ENCODE measurements at places on chromosomes 11 and 22.

DNA sequence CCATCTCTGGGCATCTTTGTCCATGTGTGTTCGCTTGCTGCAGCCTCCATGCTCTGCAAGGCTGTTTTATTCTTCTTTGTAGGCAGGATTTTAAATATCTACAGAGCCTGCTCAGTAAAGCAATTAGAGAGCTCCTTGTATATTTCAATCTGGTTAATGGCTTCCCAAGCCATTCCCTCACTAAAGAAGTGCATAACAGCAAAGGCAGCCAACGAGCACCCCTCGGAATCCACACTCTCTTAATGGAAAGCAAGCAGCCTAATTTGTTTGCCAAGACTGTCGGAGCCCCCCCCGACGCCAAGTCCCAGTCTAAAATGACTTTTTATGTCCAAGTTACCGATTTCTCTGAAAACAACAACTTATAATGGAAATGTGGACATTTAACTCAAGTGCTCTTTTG, 123.6 kb downstream of the ARL14EP start:
- no peak for DNase-seq

- DNase-seq, result peak; percentile 88
Observed at GRCh38 chr11:116276051-116277044, 496.4 kb downstream of the BUD13 start.

- no peak for DNase-seq
Observed at GRCh38 chr11:94770563-94771120, 2.5 kb downstream of the AMOTL1 start.

DNA sequence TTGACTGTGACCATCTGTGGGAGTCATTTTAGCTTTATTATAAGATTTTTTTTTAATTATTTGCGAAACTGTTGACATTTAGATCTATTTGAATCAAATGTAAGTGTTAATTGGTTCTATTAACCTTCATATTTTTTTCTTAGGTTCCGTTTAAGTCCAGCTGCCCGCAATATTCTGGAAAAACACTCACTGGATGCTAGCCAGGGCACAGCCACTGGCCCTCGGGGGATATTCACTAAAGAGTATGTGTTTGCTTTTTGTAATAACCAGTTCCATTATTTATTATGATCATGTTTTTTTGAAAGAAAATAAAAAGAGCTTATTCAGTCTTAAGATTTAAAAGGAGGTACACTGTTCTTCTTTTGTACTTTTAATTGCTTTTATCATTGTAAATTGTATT, 43.9 kb downstream of the PDHX start:
- DNase-seq, result no peak

DNA sequence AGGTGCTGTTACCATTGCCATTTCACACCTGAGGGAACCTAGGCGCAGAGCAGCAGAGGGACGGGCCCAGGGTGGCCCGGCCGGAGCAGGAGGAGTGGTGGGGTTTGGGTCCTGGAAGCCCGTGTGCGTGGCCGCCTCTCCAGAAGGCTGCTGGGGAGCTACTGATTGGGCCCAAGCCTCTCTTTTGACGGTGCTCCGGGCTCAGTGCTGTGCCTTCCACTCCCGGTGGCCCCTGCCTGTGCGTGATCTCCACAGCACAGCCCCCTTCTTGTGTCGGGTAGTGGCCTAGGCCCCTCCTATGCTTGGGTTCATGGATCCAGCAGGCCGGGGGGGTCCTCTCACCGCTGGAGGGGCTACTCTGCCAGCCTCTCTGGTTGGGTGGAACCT, 41.0 kb downstream of the SMIM38 start:
- DNase-seq, result no peak

- DNase-seq, result no peak
Observed at GRCh38 chr22:49688516-49689254, 139.0 kb downstream of the BRD1 start.

DNA sequence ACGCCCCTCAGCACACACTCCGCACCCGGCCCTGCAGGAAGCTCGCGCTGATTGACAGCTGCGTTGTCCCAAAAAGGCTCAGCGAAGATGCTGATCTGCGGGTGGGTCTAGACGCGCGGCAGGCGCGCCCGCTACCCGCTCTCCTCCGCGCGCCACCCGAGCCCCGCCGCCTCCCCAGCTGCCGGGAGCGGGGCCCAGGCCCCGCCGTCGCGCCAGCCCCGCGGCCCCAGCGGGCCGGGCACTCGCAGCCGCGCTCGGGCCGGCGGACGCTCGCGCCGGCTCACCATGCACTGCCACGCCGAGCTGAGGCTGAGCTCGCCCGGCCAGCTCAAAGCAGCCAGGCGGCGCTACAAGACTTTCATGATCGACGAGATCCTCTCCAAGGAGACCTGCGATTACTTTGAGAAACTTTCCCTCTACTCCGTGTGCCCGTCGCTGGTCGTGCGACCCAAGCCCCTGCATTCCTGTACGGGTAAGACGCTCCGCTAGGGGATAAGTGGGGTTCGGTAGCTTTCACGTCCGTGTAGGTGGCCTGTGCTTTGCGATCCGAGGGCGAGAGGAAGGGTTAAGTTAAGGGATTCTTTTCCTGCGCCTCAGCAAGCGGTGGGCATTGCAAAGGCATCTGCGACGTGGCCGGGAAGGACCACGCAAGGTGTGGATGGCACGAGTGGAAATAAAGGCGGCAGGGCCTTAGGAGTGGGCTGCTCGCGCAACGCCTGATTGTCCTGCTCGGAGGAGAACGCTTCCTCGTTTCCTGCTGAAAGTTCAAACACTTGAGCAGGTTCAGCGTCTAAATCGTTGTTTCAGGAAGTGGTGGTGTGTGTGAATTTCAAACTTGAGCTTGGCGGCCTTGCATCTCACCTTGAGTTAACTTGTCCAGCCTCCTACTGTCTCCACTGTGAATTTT, at the start of gene BARX2:
Gene BARX2, plus strand, starts transcription at position 98 of the 907 bp plus-strand sequence. Its CDS starts 188 bp downstream, at position 286.
- DNase-seq, result peak; percentile 67

GRCh38 chr11:75632450-75632849, 36.4 kb downstream of the MAP6 start:
- no peak for DNase-seq

GRCh38 chr11:35822815-35823495, 120.9 kb upstream of the LDLRAD3 start:
- DNase-seq, result no peak

DNA sequence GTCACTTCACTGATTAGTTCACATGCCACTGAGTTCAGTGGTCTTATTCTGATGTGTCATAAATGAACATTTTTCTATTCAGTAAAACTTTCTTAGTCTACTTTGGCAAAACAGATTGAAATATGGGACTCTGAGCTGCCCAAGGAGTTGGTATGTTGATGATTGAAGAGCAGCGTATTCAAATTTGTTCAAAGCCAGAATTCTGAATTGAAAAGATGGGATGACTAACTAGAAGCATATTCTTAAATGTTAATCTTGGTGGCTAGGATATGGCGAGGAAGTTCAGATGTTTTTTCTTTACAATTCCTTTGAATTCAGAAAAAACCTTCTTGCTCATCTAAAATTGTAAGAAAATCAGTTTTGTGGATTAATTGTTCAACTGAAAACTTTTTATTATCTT, 34.7 kb downstream of the KMT2A start:
- DNase-seq, result no peak

DNA sequence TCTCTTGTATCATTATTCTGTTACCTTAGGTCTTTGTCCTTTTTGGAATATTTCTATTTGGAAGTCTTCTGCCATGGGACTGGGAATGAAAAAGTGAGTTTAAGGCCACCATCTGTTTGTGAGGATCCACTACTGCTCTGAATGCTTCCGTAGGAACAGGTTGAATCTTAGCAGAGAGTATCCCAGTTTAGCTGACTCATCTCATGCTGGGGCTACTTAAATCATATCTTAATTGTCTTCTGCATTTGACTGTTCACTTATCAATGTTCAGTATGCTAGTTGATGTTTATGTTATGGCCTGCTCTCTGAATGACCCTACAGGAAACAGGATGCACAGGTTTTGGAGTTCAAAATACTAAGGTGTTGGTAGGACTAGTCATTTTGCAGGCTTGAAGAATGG, 1.4 kb upstream of the OR52I2 start:
- no peak for DNase-seq

- DNase-seq, result no peak
Observed at GRCh38 chr11:114651145-114651718, 27.1 kb upstream of the NXPE2 start.

DNA sequence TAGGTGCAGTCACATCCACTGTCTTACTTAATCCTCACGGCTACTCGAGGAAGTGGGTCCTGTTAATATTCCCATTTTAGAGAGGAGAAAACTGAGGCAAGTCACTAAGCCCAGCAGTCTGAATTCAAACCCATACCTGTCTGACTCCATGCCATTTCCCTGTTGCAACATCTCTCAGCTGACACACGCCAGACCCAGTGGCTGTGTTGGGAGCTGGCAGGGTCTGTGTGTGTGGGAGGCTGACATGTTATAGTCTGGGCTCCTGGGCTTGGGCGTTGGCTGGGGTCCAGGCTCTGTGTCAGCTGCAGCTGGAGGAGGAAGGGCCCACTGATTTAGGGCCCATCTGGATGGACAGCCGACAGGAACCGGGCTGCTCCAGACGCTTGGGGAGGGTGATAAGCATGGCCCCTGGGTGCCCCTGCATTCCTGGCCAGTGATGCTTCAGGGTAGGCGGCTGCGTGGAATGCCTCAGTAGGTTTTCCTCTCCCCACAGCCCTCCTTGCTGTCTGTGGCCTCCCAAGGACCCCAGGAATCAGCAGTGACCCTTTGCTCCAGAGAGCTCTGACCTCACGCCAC, 562.5 kb downstream of the MN1 start:
- no peak for DNase-seq

GRCh38 chr11:30710221-30710620, 124.1 kb upstream of the MPPED2 start:
- DNase-seq, result no peak

DNA sequence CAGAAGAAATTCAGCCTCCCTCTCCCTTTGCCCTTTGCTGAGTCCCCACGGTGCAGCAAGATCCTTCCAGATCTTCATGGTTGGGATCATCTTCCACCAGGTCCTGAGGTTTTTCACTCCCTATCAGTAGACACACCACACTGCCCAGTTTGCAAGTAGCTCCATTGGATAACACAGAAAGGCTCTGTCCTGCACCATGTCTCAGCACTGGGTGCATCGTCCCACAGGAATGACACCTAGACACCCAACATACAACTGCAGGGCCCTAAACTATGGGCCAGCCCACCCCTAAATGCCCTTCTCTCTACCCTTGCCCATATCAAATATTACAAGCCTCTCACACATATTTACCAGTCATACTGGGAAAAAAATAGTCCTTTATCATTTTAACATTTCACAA, 9.4 kb downstream of the KLHL22 start:
- DNase-seq, result no peak

DNA sequence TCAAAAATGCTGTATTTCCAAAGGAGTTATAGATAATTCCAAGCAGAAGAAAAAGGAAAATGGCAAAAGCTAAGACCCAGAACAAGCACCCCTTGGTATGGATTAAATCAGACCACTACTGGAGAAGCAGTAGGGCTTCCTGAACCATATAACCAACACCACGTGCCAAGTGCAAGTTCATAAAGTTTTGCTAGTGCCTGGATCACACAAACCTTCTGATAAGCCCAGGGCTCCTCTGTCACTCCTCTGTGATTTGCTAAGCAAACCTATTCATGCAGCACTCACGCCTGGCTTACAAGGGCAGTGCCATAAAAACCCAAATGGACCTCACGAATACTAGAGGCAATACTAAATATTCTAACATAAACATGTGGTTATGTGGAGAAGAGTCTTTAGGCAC, 13.3 kb downstream of the LARGE1 start:
- no peak for DNase-seq

DNA sequence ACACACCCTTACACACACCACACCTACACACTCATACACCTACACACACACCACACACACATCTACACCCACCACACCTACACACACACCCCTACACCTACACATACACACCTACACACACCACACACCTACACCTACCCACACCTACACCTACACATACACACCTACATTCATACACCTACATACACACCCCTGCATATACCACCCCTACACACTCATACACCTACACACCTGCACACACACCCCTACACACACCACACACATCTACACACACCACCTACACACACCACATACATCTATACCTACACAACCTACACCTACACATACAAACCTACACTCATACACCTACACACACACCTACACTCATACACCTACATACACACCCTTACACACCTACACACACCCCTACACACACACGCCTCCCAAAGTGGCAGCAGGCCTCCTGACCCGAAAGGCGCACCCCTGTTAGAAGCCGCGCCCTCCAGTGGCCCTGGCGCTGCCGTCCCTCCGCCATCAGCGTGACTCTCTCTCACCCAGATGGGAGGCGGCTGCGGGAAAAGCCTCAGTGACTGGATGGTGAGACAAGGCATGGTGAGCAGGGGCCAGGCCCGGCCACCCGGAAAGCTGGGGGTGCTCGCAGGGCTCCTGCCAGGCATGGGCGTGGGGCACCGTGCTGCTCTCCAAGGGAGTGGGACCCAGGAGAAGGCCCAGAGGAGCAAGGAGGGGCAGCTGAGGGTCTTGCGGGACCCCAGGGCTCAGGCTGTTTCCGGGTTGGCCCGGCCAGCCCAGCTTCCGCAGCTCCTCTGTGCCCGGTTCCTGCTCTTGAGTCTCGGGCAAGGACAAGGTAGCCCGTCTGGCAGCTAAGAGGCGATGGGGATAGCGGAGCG, 37.0 kb upstream of the HMOX1 start:
- DNase-seq, result no peak

- no peak for DNase-seq
Observed at GRCh38 chr11:26106726-26107125, 225.2 kb upstream of the ANO3 start.

- DNase-seq, result no peak
Observed at GRCh38 chr11:119284344-119285157, 32.4 kb downstream of the MCAM start.

DNA sequence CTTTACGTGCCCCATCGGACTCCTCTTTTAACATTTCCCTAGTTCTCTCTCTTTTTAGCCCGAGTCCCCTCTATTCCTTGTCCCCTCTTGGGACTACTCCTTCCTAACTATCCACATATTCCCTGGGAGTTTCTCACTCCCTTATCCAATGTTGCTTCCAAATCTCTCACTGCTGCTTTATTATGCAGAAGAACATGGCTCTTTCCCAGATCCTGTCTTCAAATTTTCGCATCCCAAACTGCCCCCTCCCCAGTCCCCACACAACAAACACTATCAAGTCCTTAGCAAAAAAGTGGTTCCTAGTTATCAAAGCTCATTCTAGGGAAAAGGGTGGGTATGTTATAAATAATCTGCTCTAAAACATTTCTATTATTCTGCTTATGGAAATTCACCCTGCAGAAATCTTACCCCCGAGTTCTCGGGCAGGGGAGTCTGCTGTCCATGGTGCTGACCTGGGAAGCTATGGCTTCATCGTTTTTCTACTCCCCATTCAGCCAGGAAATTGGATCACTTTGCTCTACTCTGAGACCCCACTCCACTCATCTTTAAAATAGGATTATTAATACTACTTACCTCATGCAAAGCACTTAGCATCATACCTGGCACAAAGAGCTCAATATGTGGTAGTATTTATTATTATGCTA, 393.5 kb downstream of the BUD13 start:
- no peak for DNase-seq

GRCh38 chr11:19253153-19253745, 12.5 kb upstream of the E2F8 start:
- DNase-seq, result no peak

- no peak for DNase-seq
Observed at GRCh38 chr22:29030016-29030617, 31.5 kb downstream of the C22orf31 start.

GRCh38 chr11:61687420-61687819, 7.2 kb downstream of the DAGLA start:
- no peak for DNase-seq

Data from activated T-cell treated with anti-CD3 and anti-CD28 coated beads, Interleukin-2, amount 50 U/mL, for 72 hours (primary cell).